ENCODE measurements at places on chromosomes 7 and 10.
A peak's percentile ranks its signal among the peaks of the same experiment; 100 is the strongest.

DNA sequence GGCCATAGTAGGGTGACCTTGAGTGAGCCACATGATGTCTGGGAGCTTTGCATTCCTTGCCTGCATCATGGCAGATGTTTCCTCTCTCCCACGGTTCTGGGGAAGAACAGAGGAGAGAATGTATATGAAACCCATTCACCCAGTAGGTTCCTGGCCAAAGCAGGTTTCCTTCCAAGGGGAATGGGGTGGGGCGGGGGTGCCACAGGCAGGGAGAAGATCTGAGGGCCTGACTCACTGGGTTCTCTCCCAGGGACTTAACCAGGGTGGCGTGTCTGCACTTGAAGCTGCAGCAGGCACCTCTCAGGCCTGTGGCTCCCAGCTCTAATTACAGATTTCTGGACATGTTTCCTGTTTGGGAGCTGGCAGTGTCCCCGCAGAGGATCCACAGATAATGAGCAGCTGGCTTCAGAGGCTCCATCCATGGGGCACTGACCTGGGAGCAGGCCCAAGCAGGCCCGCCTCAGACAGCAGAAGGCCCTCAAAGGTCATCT is 50.2 kb upstream of the ZMIZ1 start:
- no peak for DNase-seq

- DNase-seq, result peak; percentile 10
Measured at GRCh38 chr7:19177269-19177668, 32.0 kb upstream of the FERD3L start.

- DNase-seq, result no peak
Measured at GRCh38 chr10:7593905-7594304, 72.9 kb downstream of the ITIH5 start.

DNA sequence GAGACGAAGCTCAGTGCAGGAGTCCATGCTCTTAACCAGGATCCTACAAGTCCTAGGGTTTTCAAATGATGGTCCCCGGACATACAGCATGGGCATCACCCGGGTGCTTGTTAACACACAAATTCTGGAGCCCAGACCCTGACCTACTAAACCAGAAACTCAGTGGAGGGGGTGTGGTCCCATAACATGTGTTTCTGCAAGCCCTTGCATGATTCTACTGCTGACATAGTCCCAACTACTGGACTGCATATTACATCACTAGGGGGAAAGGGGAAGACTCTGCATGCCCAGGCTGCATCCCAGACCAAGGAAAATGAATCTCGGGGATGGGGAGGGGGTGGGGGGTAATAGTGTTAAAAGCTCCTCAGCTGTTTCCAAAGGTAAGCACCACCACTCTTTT is 40.3 kb downstream of the GRB10 start:
- no peak for DNase-seq

- DNase-seq, result no peak
Measured at GRCh38 chr10:90849956-90850749, 7.7 kb downstream of the HTR7 start.

- no peak for DNase-seq
Measured at GRCh38 chr10:18140149-18140956, at the start of gene CACNB2. Gene CACNB2, plus strand, starts transcription at chr10:18140424.

- DNase-seq, result peak; percentile 75
Measured at GRCh38 chr7:40299097-40299496, 164.3 kb downstream of the SUGCT start.

DNA sequence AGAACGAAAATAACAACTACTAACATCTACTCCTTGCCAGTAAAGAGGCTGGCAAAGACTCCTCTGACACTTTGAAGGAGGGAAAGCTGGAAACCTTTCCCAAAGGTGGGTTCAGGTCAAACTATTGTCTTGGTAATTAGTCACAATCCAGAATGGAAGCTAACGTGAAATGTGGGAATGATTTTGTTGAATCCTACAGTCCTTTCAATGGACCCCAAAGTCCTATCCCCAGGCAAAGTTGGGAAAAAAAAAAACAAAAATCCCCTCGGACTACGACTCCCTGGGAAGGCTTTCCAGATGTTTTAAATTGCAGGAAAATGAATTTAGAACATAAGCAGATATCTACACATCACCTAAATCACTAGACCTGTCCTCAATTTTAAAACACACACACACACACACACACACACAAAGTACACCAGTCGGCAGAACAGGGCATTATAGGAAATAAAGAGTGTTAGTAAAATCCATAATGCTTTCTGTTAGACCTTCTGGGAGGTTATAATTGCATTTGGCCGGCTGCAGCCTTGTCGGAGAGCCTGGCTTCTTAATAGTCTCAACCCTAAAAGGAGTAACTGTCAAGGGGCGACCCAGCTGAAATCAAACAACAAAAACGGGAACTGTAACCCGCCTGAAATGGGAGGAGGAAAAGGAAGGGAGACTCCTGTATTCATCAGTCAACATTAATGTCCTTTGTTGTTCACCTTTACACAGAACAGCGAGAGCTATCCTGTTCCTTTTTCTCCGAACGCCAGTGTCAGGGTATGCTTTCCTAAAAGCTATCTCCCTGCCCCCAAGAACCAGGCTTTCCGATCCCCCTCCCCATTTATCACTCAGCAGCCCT is 1.5 kb downstream of the DOCK4 start:
- no peak for DNase-seq

- no peak for DNase-seq
Measured at GRCh38 chr10:129758207-129759021, 205.7 kb downstream of the EBF3 start.

DNA sequence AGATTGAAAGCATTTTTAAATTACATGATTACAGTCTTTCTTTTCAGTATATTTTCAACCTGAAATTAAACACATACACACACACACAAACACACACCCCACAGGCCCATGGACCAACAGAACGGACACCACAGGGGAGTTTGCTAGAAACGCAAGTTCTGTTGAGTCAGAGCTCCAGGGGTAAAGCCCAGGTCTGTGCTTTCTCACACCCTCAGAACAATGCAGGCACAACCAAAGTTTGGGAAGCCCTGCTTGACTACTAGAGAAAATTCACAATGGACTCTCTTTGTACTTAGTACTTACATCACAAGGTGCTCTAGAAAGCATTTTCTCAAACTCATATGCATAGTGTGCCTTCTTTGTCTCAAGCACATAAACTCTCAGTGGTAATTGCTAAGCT is 704.0 kb upstream of the IGFBP3 start:
- DNase-seq, result no peak

DNA sequence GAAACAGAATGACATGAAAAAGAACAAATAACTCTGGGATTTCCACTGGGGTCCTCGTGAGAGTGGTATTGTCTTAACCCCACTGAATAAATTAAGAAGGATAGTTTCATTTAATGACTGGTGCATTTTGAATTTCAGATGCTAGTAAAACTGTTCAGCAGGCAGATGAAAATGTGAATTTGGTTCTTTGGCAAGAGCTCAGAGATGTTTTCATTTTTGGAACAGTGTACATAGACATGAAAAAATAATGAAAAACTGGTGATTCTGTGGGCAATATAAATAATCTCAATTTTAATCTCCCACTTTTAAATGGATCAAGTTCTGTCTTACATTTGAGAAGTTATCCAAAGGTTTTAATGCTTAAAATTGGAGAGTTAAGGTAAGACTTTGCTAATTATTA is 84.1 kb downstream of the TRIL start:
- DNase-seq, result no peak

DNA sequence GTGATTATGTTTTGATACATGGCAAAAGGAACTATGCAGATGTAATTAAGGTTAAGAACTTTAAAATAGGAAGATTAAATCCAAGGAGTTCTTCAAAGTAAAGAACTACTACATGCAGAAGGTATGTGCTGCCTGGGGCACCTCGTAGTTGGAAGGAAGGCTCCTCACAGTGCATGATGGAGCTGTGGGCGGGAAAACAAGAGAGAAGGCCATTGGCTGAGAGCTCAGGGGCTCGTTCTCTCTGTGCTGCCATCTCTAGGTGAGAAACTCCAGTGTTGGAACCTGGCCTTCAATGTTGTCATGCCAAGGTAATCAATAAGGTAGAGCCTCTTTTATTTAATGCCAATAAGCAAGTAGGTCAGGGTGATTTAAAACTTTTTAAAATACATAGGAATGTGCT is 391.4 kb upstream of the ETV1 start:
- no peak for DNase-seq

DNA sequence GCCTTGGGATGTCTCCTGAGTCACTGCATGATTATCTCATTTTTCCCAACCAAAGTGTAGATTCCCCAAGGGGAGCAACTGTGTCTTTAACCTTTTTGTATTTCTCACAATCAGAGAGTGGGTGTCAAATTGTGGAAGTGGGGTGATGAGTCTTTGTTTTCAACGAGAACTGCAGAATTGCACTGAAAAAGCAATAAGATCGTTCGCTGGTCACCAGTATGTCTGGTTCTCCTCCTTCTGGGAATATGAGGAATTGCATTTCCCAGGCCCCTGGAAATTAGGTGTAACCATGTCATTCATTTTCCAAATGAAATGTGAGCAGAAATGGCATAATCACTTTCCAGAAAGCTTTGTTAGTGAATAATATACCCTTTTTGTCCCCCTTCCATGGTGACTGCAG is 326.9 kb downstream of the GPAM start:
- DNase-seq, result no peak

- no peak for DNase-seq
Measured at GRCh38 chr10:121285406-121286196, 312.6 kb downstream of the FGFR2 start.

- no peak for DNase-seq
Measured at GRCh38 chr10:101293007-101293723, 60.8 kb upstream of the BTRC start.

DNA sequence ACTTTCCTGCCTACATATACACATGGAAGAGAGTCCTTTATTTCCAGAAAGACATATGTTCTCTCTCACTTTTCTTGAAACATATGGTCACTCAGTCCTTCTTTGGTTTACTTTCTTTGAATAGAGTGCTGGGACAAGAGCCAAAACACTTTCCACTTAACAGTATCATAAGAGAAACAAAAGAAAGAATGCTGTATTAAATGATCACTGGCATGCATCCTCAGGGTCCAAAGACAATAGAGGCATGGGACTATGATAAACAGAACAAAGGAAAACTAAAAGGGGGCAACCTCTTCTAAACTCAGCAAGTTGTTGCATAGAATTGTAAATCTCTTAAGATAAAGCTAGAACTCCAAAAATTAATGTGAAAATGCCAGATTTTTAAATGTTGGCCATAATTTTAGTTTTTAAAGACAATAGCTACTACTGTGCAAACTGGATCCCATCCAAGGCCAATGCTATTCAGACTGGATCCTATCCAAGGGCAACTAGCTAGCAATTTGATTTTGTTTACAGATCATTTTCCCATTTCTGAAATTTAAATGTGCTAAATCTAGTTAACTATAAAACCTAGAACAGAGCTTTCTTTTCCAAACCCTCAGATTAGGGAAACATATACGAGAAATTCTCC is 687.5 kb downstream of the SORCS3 start:
- DNase-seq, result no peak

- no peak for DNase-seq
Measured at GRCh38 chr10:947881-948280, 16.4 kb upstream of the LARP4B start.

- no peak for DNase-seq
Measured at GRCh38 chr10:102761981-102762380, 18.2 kb downstream of the WBP1L start.

DNA sequence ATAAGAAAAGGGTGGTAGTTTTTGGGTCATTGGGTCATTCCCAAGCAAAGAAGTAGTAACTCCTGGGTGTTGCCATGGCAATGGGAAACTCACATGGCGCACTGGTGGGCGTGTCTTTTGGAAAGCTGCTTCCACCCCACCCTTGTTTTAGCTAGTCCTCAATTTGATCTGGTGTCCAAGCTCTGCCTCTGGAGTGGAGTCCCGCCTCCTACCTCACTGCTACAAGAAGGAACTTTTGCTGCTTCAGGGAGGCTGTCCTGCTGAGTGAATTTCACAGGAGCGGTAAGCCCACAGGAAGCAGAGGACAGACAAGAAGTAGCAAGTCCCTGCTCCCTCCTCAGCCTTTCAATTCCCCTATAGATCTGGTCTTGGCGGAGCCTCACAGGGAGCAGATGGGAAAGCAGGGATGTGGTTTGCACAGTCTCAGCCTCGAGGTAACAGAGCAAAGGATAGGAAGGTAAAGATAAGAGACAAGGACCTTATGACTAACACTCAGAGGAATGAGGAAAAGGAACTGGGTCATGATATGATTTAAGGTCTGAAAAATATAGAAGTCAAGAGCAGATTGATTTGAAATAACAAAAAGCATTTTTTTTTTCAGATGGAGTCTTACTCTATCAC is 700.3 kb downstream of the TNS3 start:
- no peak for DNase-seq

- no peak for DNase-seq
Measured at GRCh38 chr7:77653572-77653971, 42.7 kb upstream of the RSBN1L start.

DNA sequence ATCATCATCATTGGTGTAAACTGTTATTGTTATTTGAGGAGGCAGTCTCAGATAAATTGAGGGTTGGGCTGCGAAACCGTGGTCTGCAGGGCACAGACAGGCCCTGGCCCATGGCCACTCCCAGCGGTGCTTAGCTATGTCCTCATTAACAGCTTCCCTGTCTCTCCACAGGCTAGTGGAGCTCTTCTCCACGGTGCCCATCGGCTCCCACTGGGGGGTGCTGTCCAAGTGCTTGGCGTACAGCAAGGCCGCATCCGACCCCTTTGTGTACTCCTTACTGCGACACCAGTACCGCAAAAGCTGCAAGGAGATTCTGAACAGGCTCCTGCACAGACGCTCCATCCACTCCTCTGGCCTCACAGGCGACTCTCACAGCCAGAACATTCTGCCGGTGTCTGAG is 21.6 kb downstream of the GPR26 start:
- no peak for DNase-seq

- no peak for DNase-seq
Measured at GRCh38 chr7:151429560-151430331, 10.2 kb downstream of the CRYGN start.

Data from skeletal muscle cell (primary cell).